ENCODE measurements at places on chromosomes 13 and 19.

- no peak for DNase-seq
Observed at GRCh38 chr19:54316746-54317107, 3.8 kb upstream of the LILRA5 start.

GRCh38 chr19:13506471-13506820, at the start of gene CACNA1A:
Gene CACNA1A (minus strand): TSS chr19:13506479. CDS start chr19:13506224, 255 bp downstream.
- DNase-seq, result no peak

DNA sequence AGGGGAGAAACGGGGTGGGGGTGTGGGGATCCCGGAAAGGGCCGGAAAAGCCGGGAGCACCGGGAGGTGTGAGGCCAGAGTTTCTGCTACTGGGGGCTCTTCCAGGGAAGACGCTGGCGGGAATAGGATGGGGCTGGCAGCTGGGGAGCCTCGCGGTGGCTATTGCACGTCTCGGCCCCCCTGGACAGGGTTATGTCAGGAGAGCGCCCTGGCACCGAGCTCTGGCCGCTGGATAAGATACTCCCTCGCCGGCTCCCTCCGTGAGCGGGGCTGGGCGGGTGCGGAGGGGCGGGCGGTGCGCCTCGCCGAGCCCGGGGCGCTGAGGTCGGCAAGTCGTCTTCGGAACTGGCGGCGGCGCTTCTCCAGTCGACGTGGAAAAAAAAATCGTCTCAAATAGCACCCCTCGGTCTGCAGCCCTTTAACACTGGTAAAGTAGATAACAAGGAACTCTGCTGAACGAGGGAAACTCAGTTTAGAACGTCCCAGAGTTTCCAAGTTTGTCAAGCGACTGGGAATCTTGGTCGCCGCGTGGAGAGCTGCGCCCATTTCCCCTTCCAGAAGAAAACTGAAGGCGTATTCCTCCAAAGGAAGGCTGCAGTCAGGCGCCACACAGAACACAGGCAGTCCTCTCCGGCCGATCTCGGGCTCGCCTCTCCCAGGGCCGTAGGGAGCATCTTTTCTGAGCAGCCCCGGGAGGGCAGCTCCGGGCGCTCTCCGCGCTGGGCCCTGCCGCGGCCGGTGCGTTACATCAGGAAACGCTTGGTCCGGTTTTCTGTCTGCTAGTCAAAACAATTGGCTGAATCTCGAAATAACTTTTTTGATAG, 115.1 kb downstream of the KCNRG start:
- DNase-seq, result no peak

GRCh38 chr13:110433014-110433413, 125.9 kb downstream of the COL4A2 start:
- no peak for DNase-seq

- no peak for DNase-seq
Observed at GRCh38 chr13:42064259-42064658, 15.8 kb downstream of the DGKH start.

GRCh38 chr19:7698583-7698982, 3.3 kb downstream of the FCER2 start:
- DNase-seq, result no peak

DNA sequence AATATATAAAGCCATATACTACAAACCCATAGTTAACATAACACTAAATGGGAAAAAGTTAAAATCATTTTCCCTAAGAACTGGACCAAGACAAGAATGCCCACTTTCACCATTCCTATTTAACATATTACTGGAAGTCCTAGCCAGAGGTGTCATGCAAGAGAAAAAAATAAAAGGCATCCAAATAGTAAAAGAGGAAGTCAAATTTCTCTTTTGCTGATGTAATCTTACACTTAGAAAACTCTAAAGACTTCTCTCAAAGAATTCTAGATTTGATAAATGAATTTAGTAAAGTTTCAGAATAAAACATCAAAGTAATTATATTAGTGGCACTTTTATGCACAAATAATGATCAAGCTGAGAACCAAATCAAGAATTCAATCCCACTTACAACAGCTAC, 678.9 kb upstream of the SLITRK5 start:
- DNase-seq, result no peak

DNA sequence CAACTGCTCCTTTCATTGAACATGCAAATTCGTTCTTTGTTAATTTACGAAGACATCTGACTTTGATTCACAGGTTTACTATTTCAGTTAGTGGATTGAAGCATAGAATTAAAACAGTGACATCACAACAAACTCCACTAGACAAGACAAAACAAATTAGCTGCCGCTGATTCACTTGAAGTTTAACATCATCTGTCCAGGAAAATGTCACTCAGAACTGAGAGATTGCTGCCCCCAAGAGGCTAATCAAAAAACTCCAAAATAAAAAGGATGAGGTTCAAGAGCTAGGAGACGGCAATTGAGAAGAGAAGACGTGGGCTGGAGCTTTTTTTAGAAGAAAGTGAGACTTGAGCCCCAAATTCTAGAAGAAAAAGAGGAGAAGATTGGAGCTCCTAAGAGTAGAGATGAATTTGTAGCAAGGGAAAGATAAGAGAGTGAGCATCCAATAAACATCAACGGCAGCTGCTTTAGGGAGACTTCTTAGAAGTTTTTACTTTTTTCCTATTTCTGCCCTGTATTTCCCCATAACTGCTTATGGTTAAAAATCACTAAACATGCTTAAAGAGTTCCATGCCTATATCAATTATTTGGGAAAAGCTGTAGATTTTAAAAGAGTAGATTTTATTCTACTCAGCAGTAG, 40.8 kb upstream of the TPP2 start:
- no peak for DNase-seq

DNA sequence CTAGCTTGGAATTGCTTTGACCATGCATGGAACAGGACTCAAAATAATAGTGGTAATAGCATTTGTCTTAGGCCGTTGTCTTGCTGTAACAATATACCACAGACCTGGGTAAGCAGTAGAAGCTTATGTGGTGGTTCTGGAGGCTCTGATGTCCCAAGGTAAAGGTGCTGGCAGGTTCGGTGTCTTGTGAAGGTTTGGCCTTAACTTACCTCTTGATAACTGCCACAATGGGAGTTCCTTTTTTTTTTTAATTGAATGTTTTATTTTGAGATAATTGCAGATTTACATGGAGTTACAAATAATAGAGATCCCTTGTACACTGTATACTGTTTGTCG, 5.8 kb downstream of the RPL21 start:
- DNase-seq, result no peak

GRCh38 chr19:2552859-2553258, 76.9 kb downstream of the GADD45B start:
- peak; percentile 86 for DNase-seq

DNA sequence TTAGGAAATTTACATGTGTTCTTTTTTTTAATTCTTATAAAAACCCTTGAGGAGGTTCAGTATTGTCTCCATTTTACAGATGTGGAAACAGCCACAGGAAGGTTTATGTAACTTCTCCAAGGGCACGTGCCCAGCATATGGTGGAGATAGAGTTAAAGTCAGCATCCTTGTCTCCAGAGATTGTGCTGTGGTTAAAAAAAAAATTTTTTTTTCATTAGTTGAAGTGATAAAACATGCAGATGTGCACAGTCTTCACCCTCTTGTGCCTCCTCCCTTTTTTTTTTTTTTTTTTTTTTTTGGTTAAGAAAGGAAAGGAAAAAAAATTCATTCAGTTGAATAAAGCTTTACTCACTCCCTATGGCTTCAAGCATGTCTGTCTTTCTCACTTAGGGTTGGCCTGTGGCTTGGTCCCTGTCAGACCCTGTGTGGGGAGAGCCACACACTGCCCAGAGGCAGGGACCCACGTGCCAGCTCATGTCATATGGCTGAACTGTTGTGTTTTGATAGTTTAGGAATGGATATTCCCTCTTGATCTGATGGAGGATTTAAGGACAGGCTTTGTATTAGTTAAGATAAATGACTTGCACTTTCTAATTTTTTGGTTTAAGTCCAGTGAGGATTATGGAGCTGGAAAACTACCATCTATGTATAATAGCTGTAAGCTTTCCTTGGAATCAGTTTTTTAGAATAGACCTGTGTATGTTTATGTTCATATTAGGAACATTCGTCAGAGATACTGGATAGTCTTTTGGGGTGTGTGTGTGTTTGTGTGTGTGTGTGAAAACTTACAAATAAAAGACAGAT, 19.3 kb downstream of the RNASEH2B start:
- DNase-seq, result no peak

DNA sequence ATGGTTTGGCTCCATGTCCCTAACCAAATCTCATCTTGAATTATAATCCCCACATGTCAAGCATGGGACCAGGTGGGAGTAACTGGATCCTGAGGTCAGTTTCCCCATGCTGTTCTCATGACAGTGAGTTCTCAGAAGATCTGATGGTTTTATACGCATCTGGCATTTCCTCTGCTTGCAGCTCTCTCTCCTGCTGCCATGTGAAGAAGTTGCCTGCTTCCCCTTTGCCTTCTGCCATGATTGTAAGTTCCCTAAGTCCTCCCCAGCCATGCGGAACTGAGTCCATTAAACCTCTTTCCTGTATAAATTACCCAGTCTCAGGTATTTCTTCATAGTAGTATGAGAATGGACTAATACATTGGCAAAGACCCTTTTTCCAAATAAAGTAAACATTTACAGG, 96.8 kb downstream of the TSHZ3 start:
- no peak for DNase-seq

GRCh38 chr19:4744451-4745174, 21.0 kb upstream of the DPP9 start:
- no peak for DNase-seq

- no peak for DNase-seq
Observed at GRCh38 chr13:104411141-104411765, 1345.0 kb upstream of the SLC10A2 start.

DNA sequence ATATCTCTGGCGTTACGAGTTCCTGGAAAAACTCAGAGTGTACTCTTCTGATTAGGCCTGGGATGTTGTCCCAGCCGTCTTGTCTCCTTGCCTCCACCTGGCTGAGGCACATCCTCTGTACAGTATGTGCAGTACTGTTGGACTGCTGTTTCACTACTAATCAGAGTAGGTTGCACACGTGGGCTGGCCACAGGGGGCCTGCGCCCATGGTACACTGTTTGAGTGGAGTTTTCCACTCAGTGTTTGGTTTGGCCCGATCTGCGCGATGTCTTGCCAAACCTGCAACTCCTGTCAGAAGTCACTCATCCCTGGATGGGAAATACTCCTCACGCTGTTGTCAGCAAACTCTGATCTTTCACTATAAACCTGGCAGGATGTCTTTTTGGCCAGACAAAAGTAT, 189.6 kb upstream of the CSNK1A1L start:
- no peak for DNase-seq

- DNase-seq, result no peak
Observed at GRCh38 chr13:98577836-98578285, 954 bp upstream of the STK24 start.

DNA sequence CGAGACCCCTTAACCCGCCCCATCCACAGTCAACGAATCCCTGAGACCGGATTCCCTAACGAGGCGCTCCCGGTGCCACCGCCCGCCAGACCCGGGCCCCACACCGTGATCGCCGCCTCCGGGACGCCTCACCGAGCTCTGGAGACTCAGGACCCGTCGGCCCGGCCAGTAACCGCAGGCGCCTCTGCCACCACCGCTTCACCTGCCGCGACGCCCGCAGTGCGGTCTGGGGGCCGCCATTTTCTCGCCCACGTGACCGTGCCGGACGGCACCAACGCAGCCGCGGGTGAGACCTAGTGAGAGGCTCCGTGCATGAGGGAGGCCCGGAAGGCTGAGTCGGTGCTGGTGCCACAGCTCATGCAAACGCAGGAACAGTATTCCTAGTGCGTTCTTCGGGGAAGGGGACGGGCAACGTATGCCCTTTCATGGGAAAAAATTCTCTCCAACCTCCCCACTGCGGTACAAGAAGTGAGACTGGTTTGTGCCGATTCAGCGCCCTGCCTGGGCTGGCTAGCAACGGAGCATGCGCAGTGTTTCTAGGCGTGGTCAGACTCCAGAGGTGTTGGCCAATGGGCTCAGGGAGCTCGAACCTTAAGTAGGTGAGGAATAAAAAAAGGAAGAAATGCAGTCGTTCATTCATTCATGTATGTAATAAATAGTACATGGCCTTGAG, at the start of gene DOHH:
TSS of gene DOHH (minus strand) at position 246 of the 673 bp plus-strand sequence. CDS start 3,860 bp downstream, outside the sequence.
- peak; percentile 94 for DNase-seq

- no peak for DNase-seq
Observed at GRCh38 chr13:51923983-51924539, 62.3 kb downstream of the CCDC70 start.

DNA sequence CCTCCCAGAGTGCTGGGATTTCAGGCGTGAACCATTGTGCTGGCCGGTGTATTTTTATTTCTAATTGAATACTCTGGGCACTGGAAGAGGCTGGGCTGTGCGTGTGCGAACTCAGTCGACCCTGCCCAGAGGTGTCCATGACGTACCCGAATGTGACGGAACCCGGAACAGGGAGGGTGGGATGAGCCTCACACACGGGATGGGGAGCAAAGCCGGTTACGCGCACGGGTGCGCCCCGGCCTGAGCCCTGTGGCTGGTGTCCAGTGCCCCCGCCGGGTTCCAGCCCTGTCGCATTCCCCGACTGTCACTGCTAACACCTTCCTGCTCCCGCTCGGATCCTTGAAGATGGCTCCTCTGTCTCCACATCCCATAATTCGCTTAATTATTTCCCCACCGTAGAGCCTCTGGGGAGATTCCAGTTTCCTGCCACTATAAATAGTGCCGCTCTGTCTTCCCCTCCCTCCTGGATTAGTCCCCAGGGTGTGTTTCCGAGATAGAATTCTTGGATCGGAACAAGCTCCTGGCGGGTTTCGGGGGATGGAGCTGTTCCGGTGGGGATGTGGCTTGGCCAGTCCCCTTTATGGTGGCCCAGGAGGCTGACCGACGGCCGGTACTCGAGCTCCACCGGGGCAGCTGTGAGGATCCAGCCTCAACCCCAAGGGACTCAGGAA, 22.0 kb downstream of the SBNO2 start:
- DNase-seq, result no peak

GRCh38 chr13:99260216-99260615, 2.0 kb upstream of the GPR18 start:
- no peak for DNase-seq

Measured in natural killer cell treated with Interleukin-12 subunit alpha and Interleukin-12 subunit beta and Interleukin-15 and Interleukin-18, amount 100 ng/mL, for 72 hours (primary cell).